ENCODE measurements at places on chromosomes 7 and 10.

- DNase-seq, result no peak
- H3K4me1 ChIP-seq, result peaks cover 3% of the 10 kb centered on the region
- no peak overlapping the region for H3K27ac ChIP-seq
- no peaks in the 10 kb centered on the region for H3K36me3 ChIP-seq
Measured at GRCh38 chr7:142528608-142529408, 220.5 kb upstream of the PRSS1 start.

- no peaks in the 10 kb centered on the region for H3K4me1 ChIP-seq
- no peak for DNase-seq
- peaks cover 6% of the 10 kb centered on the region for H3K27me3 ChIP-seq
- no peak overlapping the region for H3K27ac ChIP-seq
- H3K36me3 ChIP-seq, result no peaks in the 10 kb centered on the region
Measured at GRCh38 chr7:4633012-4633411, 49.1 kb upstream of the FOXK1 start.

- H3K27me3 ChIP-seq, result peaks cover 16% of the 10 kb centered on the region
- peaks cover 36% of the 10 kb centered on the region for H3K4me1 ChIP-seq
- H3K27ac ChIP-seq, result peak overlapping the region; percentile 93
- DNase-seq, result peak; percentile 68
Measured at GRCh38 chr10:5563991-5564536, 39.3 kb downstream of the CALML3 start.

DNA sequence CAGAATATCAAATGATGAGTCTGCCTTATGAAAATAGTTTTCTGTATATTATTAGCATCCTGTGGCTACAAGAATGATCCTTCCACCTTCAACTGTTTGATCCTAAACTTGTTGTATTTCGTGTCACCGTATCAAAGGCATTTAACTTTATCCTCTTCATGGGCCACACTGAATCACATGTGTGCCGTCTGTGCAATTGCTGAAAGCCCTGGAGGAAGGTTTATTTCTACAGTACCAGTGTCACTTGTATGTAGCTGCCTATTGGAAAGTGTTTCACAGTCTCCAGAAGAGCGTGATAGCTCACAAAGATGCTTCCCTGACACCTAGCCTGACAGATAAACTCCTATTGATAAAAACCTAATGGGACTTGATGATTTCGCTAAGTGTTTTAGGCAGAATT is 94.5 kb downstream of the ITGA8 start:
- H3K27ac ChIP-seq, result no peak overlapping the region
- peaks cover 4% of the 10 kb centered on the region for H3K27me3 ChIP-seq
- H3K4me3 ChIP-seq, result no peak overlapping the region
- H3K4me1 ChIP-seq, result no peaks in the 10 kb centered on the region
- no peaks in the 10 kb centered on the region for H3K36me3 ChIP-seq
- DNase-seq, result no peak

GRCh38 chr10:19469521-19469920 is 346.7 kb upstream of the PLXDC2 start:
- H3K27ac ChIP-seq, result no peak overlapping the region
- no peak for DNase-seq
- H3K4me1 ChIP-seq, result no peaks in the 10 kb centered on the region

GRCh38 chr10:110225441-110225755 is 18.0 kb downstream of the MXI1 start:
- H3K36me3 ChIP-seq, result peaks cover 20% of the 10 kb centered on the region
- no peak for DNase-seq
- peak overlapping the region; percentile 65 for H3K27ac ChIP-seq

DNA sequence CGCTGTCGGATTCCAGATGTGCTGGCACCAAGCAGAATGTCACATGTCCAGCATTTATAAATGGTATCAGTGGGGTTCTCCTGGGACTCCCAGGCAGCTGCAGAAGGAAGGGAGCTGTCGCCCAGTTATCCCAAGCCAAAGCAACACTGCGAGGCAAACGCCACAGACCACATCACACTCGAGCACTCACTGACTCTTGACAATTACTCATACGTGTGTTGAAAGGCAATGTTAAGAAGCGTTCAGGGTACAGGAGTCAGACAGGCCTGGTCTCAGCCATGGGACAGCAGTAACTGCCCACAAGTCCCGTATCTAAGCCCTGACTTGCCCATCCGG is 113.4 kb downstream of the DIP2C start:
- H3K27me3 ChIP-seq, result peaks cover 7% of the 10 kb centered on the region
- H3K4me3 ChIP-seq, result no peak overlapping the region
- DNase-seq, result no peak
- no peaks in the 10 kb centered on the region for H3K36me3 ChIP-seq
- no peak overlapping the region for H3K27ac ChIP-seq

GRCh38 chr10:123945325-123945920 is 53.8 kb upstream of the CPXM2 start:
- H3K36me3 ChIP-seq, result no peaks in the 10 kb centered on the region
- H3K27ac ChIP-seq, result no peak overlapping the region
- H3K4me1 ChIP-seq, result no peaks in the 10 kb centered on the region
- no peak overlapping the region for H3K4me3 ChIP-seq

DNA sequence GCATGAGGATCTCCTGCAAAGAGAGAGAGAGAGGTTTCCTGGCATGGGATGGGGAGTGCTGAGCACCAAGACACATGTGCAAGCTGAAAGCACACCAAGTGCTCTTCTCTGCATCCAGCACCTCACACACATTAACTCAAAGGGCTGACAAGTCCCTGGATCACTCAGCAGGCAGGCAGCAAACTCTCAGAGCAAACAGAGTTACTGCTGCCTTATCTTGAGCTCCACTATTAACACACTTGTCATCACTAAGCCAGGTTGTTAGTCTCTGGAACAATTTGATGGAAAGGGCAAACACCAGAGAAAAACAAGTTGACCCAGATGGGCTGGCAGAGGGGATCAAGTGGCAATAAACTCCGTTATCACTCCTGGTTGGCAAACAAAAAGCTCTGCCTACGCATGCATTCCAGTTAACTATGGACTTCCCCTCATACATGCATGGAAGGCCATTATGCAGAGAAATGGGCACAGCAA is 349.9 kb downstream of the KCNMA1 start:
- H3K27ac ChIP-seq, result no peak overlapping the region
- no peak overlapping the region for H3K4me3 ChIP-seq

GRCh38 chr7:111677848-111678247 is 115.6 kb upstream of the IMMP2L start:
- H3K4me1 ChIP-seq, result no peaks in the 10 kb centered on the region
- H3K4me3 ChIP-seq, result no peak overlapping the region
- H3K27me3 ChIP-seq, result peaks cover 2% of the 10 kb centered on the region
- H3K36me3 ChIP-seq, result no peaks in the 10 kb centered on the region
- no peak overlapping the region for H3K27ac ChIP-seq
- no peak for DNase-seq

DNA sequence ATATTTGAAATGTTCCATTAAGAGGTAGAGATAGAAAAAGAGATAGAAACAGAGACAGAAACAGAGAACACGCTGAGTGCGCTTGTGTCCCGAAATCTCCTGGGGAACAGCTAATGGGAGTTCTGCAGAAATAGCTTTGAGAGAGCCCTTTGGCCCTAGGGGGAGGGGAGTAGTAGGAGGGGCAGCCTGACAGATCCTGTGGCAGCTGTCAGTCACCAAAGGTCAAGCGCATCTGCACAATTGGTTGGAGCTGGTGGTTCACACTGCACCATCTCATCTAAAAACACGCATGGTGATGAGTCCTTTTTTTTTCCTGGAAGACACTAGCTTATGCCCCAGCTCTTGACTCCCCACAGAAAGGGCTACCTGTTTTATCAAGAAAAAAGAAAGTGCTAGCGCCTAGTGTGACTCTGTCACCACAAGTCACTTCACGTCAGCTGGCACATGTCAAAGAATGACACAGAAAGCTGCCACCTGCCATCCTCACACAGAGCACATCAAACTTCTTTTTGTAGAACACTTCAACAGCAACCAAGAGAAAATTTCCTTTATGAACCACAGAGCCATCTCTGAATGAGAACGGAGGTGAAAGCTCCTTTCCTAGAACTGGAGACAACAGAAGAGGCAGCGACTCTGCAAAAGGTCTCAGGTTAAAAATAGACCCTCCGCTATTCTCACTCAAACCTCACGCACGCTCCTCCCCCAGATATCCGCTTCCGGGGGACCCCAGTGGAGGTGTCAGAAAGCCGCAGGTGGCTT is 125.7 kb downstream of the GFRA1 start:
- DNase-seq, result no peak
- no peaks in the 10 kb centered on the region for H3K27me3 ChIP-seq
- peaks cover 2% of the 10 kb centered on the region for H3K4me1 ChIP-seq
- H3K4me3 ChIP-seq, result no peak overlapping the region
- H3K36me3 ChIP-seq, result no peaks in the 10 kb centered on the region

- H3K27me3 ChIP-seq, result no peaks in the 10 kb centered on the region
- no peak overlapping the region for H3K4me3 ChIP-seq
- H3K36me3 ChIP-seq, result peaks cover 8% of the 10 kb centered on the region
Measured at GRCh38 chr7:7719236-7719635, 829 bp upstream of the RPA3 start.

DNA sequence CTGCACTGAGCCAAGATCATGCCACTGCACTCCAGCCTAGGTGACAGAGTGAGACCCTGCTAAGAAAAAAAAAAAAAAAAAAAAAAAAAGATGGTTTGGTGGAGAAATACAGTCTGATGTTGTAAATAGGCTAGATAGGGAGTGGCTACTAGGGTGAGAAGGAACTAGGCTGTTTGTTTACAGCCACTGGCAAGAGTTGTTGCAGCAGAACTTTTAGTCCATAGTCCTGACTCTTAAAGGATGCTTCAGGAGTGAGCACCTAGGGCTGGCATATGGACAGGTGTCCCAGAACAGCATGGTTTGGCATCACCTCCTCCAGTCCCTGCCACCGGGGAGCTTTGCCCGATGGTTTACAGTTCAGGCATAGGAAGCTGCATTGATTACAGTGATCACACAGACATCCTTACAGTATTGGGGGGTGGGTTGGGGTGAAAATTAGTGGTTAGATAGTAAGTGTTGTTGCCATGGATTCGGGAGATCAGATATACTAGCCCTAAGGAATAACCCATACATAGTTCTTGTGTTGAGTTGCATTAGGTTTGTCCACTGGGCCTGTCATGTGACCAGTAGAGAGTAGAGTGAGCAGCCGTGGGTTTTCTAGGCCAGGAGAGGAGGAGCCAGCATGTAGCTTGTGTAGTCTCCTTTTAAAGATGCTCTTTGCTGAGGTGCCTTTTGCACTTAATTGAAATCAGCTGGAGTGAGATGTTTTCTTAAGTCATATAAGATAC is 35.9 kb downstream of the ZRANB1 start:
- DNase-seq, result no peak
- H3K4me3 ChIP-seq, result no peak overlapping the region
- peaks cover 16% of the 10 kb centered on the region for H3K4me1 ChIP-seq
- H3K36me3 ChIP-seq, result peaks cover 49% of the 10 kb centered on the region

- no peak for DNase-seq
- no peaks in the 10 kb centered on the region for H3K36me3 ChIP-seq
- H3K27me3 ChIP-seq, result no peaks in the 10 kb centered on the region
- no peak overlapping the region for H3K27ac ChIP-seq
Measured at GRCh38 chr7:112233048-112233697, 26.7 kb downstream of the ZNF277 start.

- no peak overlapping the region for H3K27ac ChIP-seq
- no peak overlapping the region for H3K4me3 ChIP-seq
- DNase-seq, result no peak
- no peaks in the 10 kb centered on the region for H3K4me1 ChIP-seq
- peaks cover 49% of the 10 kb centered on the region for H3K27me3 ChIP-seq
Measured at GRCh38 chr10:128287921-128288320, 161.7 kb upstream of the MKI67 start.

- H3K27ac ChIP-seq, result no peak overlapping the region
- H3K4me1 ChIP-seq, result no peaks in the 10 kb centered on the region
- H3K27me3 ChIP-seq, result no peaks in the 10 kb centered on the region
- no peak for DNase-seq
- no peaks in the 10 kb centered on the region for H3K36me3 ChIP-seq
Measured at GRCh38 chr7:4416396-4417056, 265.6 kb upstream of the FOXK1 start.

GRCh38 chr10:103481974-103482531 is 3.0 kb upstream of the CALHM3 start:
- no peaks in the 10 kb centered on the region for H3K36me3 ChIP-seq
- no peak overlapping the region for H3K4me3 ChIP-seq
- H3K27ac ChIP-seq, result no peak overlapping the region
- peaks cover 36% of the 10 kb centered on the region for H3K4me1 ChIP-seq
- DNase-seq, result peak; percentile 38
- peaks cover 3% of the 10 kb centered on the region for H3K27me3 ChIP-seq

DNA sequence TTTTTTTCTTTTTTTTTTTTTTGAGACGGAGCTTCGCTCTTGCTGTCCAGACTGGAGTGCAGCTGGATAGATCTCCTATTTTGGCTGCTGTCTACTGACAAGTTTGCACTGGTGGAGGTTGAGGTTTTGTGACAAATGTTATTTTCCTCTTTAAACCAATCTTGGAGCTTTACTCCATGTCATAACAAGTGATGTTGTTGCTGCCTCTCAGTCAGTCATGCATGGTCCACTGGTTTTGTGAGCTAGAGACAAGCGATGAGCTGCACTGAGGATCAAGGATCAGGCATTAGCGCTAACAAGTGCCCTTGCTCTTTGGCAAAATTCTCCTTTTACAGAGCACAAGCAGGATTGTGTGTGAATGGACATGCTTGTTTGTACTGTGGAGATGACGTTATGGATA is 805 bp upstream of the WDFY4 start:
- H3K4me1 ChIP-seq, result no peaks in the 10 kb centered on the region
- DNase-seq, result no peak
- H3K36me3 ChIP-seq, result no peaks in the 10 kb centered on the region
- H3K27me3 ChIP-seq, result peaks cover 19% of the 10 kb centered on the region
- no peak overlapping the region for H3K27ac ChIP-seq
- no peak overlapping the region for H3K4me3 ChIP-seq

DNA sequence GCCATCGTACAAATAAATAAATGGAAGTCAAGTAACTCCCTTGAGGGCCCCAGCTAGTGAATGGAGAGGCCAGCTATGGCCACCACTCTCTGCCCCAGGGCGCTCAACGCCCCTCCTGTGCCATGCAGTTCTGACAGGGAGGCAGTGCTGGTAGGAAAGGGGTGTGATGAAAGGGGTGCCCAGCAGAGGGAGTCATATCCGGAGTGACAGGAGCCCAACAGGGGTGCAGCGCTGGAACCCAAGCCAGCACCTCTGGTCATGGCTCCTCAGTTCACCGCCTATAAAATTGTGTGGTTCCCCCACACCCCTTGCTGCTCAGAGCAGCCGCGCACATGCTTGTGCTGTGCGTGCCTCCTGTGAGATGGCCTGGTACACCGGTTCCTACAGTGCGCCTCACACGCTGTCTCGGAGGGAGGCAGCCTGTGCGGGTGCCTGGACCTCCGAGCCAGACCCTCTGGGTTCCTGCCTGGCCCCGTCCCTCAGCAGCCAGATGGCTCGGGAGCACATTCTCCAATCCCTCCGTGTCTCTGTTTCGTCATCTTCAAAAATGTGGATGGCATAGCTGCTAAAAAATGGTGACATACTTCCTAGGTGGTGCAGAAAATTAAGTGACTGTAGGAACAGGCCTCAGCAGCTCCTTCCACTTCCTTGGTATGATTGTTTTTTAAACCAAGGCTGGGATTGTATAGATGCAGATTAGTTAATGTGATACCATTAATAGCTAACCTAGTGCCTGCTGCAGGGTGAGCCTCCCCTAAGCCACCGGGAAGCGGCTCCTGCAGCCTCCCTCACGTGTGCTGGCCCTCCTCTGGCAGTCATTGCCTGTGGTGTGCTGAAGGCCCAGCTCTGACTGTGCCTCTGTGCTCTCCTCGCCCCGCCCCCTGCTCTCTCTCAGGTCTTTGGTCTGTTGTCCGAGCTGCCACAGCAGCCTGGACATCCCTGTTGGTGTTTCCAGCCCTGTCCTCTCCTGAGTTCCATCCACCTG is 125.8 kb downstream of the EGFR start:
- H3K27ac ChIP-seq, result no peak overlapping the region
- no peaks in the 10 kb centered on the region for H3K36me3 ChIP-seq
- peaks cover 3% of the 10 kb centered on the region for H3K4me1 ChIP-seq
- no peak for DNase-seq
